Fibroblast of pulmonary artery (primary cell): ENCODE measurements at places on chromosomes 16 and 17.

GRCh38 chr16:16005721-16006120 is 56.3 kb downstream of the ABCC1 start:
- no peak for DNase-seq

GRCh38 chr17:11944587-11944986 is 52.7 kb downstream of the ZNF18 start:
- peak; percentile 12 for DNase-seq

DNA sequence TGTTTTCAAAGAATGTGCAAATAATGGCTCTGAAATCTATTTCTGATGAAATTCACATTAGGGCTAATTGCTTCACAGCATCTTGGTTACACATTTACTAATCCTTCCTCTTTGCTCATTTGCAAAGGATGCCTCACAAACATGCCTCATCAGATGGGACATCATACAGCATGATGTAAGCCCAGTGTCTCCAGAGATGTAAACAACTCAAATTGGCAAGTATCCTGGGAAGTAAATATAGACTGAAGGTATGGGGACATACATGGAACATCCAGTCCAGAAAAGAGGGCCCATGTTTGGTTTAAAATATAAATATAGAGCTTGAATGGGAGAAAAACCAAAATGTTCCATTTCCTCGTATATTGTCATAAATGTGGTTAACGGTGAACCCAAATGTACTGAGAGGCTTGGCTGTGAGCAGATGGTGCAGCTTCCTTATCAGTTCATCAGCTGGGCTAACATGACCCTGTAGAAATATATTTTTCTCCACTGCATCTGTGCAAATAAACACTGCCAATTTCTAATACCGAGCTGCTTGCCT is 142.9 kb upstream of the NUDT7 start:
- DNase-seq: peak; percentile 29

- no peak for DNase-seq
These were observed 12.1 kb downstream of the TBC1D26 start for GRCh38 chr17:15744074-15744676.

- no peak for DNase-seq
These were observed 4.7 kb upstream of the FAM20A start for GRCh38 chr17:68605914-68606313.

GRCh38 chr16:28196387-28196987 is 15.3 kb downstream of the XPO6 start:
- DNase-seq: no peak

- DNase-seq: no peak
These were observed 10.9 kb downstream of the ZACN start for GRCh38 chr17:76089680-76090516.

GRCh38 chr17:72378414-72379390 is 257.9 kb downstream of the SOX9 start:
- no peak for DNase-seq

DNA sequence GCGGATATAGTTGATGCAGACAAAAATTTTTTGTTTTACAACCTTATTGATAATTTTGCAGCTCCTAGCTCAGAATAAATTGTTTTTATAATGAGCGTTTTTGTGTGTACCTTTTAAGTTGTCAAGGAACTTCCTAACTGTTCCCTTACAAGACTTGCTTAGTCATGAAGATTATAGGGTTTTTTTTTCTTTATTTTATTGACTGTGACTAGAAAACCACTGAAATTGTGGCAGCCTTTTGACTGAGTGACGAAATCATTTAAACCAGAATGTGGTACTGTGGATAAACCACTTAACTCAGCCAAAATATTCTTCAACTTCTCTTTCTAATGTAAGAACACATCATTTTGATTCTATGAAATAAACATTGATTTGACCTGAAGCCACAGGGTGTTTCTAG is 40.8 kb upstream of the VPS4A start:
- DNase-seq: no peak

GRCh38 chr17:61583242-61583641 is 7.8 kb downstream of the NACA2 start:
- DNase-seq: peak; percentile 62

DNA sequence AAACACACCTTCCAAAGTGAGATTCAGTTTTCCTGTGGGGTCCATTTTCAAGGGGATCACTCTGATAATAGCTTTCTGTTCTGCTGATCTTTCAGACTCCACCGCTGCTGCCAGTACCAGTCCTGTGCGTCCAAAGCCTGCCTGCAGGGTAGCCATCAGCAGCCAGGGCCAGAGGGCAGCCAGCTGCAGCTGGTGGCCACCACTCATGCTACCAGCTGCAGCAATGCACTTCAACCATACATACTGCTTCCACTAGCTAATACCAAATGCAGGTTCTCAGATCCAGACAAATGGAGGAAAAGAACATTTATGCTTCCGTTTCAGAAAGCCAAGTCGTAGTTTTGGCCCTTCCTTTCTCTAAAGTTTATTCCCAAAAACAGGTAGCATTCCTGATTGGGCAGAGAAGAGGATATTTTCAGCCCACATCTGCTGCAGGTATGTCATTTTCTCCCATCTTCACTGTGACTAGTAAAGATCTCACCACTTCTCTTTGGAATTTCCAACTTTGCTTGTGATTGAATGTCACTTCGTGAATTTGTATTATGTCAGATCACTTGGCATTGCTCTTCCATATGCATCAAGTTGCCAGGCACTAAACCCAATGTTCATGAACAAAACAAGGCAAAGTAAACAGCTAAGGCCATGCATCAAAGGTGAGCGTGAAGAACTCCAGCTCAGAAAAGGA is 1.8 kb downstream of the RNF43 start:
- DNase-seq: no peak

DNA sequence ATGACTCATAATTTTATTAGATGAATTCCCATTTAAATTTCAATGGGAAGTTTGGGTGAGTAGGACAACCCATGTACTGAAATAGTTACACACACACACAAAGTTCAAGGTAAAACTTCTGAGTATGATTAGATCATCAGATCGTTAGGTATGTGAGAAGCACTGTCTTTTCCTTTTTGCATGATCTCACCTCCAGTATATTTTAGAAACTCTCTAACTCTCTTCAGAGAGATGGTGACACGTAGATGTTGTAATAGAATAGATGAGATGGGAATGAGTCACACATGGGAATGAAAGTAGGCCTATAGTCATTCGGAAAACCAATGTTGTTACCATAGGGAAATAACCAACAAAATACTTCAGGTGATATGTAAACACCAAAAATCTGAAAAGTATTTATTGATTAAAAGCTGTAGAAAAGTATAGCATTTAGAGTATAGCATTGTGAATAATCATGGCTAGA is 22.2 kb downstream of the KRT23 start:
- peak; percentile 89 for DNase-seq

GRCh38 chr16:85271198-85271597 is 158.9 kb upstream of the CIBAR2 start:
- DNase-seq: no peak

GRCh38 chr17:44024853-44025252 is 10.1 kb upstream of the TMEM101 start:
- no peak for DNase-seq
